Progenitor cell of endocrine pancreas (in vitro differentiated cells): ENCODE measurements at places on chromosomes 1 and 21. TPM values are rescaled to one million over a fixed set of nuclear protein-coding genes. Genes with fewer than 3 reads are reported as not detected.

Gene LDLRAD2
- 0.55 and 0.77 TPM in 2 replicates for total RNA-seq

Gene SWT1
- 10.5 and 12.6 TPM in 2 replicates for total RNA-seq

Gene CCDC185
- not detected in 2 replicates for total RNA-seq

Gene FMO1
- 0.67 TPM in 1 of 2 replicates, not detected in the other for total RNA-seq
